Cardiac septum (tissue), 1 donor: ENCODE measurements at places on chromosomes 5 and 9. TPM values are rescaled to one million over a fixed set of nuclear protein-coding genes. Genes with fewer than 3 reads are reported as not detected.

PDE6A gene
- total RNA-seq: 0.13 TPM

IL13 gene
- total RNA-seq: not detected

DMAC1 gene
- 99.8 TPM for total RNA-seq

PTPN3 gene
- 17.4 TPM for total RNA-seq

SLC34A3 gene
- not detected for total RNA-seq

MCTP1 gene
- 11.5 TPM for total RNA-seq

PTGES gene
- 1.1 TPM for total RNA-seq

PCDHGA6 gene
- 11.5 TPM for total RNA-seq

CSF1R gene
- total RNA-seq: 11.9 TPM

HACD4 gene
- total RNA-seq: 0.65 TPM

N4BP3 gene
- total RNA-seq: 2.0 TPM

DNA sequence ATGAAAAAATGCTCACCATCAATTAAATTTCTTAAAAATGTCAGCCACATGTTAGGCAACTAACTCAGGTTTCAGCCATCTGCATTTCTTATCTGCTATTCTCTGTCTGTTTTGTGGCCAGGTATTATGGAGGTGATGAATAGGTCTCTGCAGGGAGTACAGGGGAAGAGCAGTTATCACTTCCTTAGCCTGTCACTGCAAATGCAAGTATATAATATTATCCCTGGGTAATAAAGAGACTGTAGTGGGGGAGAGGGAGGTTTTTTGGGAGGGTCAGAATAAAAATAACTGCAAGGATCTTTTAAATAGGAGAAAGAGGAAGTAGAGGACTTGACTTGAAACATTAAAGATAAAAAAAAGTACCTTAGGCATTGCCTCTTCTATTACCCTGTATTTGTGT lies 49.6 kb upstream of the PTGER4 start:
- no peak for DNase-seq

DNA sequence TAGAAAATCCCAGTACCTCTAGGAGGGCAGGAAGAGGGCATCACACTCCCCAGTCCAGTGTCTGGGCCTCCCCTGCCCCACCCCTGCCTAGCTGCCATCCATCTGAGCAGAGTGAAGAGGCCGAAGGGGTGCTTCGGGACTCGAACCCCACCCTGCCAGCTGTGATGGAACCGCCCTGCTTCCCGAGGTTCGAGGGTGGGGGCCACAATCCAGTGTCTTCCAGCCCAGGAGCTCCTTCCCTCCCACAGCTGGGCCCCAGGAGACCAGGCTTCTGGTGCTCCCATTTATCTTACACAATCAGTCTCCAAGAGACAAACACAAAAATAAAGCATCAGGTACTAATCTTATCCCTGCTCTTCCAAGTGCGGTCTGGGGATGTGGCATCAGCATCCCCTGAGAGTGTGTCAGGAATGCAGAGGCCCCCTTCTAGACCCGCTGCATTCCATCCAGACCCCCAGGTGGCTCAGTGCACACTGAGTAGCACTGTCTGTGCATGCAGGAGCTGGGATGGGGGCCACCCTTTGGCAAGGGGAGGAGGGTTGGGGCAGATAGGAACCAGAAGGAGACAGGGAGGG lies 122.8 kb upstream of the TBC1D2 start:
- no peak for DNase-seq

DNA sequence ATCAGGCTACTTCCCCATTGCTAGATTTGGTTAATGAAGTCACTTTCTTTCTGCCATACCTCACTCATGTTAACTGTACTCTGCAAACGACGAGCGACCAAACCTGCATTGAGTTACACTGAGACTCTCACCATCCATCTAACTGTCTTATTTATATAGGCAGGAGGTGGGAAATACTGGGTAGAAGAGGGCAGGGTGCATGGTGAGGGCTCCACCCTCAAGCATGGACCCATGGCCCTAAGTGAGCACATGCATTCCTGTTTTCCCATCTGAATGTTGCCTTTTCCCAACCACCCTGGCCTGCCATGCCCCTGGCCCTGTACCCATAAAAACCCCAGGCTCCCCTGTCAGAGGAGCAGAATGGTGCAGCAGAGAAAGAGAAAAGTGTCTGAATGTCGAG lies 52.7 kb upstream of the IL6ST start:
- no peak for DNase-seq

DNA sequence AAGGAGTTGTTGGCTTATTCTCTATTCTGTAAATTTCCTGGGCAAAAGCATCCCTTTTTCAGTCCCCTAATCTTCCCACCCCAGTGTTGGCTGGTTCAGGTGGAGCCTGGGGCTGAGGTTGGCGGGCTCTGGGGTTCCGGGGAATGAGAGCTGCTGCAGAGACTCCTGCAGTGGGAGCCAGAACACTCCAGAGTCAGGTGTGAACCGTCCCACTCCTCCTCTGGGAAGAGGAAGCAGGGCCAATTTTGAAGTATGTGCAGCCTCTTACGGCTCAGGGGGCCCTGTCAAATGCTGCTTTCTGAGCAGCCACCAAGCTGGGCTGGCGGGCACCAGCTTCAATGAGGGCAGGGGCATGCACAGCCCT lies 42.8 kb downstream of the JADE2 start:
- DNase-seq: no peak

DNA sequence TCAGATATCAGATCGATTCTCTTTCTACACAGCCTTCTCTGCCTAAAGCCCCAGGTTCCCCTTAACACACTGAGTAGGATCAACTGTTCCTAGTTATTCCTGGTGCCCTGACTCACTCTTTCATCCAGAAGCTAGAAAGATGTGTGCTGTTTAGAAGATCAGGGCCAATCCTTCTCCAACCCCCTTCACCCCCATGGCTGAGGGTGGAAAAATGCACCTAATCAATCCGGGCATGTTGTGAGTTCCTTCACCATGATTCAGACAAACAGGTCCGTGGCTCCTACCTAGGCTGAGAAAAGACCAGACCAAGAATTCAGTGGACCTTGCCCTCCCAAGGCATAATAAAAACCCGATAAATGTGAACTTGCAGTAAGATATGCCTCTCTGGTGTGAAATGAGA lies 85.4 kb upstream of the EQTN start:
- no peak for DNase-seq

- no peak for DNase-seq
Measured at GRCh38 chr5:134174841-134175839, 1.6 kb downstream of the SKP1 start.

- DNase-seq: no peak
Measured at GRCh38 chr5:107570181-107570580, 100.6 kb downstream of the EFNA5 start.

- DNase-seq: peak; percentile 79
Measured at GRCh38 chr5:159051421-159052282, 48.1 kb downstream of the EBF1 start.

DNA sequence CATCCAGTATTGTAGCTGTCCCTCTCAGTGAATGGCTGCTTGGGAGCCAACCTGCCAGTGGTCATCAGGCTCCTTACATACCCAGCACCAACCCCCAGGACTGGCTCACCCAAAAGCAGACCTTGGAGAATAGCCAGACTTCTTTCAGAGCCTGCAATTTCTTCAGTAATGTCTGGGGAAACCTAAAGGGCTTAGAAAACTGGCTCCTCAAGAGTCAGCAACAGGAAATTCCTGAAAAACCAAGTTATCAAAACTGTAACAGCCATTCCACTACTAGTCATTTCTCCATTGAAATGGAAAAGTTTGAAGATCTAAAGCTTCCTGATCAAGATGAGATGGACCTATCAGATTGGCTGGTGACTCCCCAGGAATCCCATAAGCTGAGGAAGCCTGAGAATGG lies 12.3 kb upstream of the STING1 start:
- DNase-seq: no peak

DNA sequence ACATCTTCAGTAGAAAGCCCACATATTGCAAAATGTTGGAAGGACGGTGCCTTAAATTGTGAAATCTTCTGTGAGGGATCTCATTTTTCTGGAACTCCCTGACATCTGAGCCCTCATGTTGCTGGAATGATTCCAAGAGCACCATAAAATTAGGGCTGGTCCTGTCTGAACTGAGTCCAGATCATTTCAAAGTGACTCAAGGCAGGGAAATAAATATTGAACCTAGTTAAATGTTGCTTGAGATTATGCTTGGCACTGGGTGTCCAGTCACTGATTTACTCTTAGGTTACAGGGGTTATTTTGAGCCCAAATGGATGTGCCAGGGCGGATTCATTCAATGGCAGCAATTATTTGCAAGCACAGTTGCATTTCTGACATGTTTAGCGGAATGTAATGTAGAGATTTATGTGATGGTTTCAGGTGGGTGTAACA lies 437.0 kb downstream of the PIK3R1 start:
- DNase-seq: no peak

DNA sequence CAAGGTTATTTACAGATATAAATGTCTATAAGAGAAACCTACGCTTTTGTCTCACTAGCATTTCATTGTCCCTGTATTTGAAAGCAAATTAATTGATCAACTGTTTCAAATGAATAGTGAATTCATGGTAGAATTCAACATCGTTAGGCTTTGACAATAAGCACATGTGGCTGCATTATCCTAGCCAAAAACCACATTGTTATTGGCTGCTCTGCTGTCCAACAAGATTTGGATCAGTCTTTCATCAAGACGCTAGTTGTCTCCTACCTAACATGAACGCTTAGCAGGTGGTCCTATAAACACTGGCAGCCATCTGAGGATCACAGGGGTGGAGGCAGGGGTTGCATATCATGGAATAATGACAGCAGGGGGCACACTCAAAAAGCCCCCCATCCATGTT lies 455.0 kb downstream of the CTNND2 start:
- no peak for DNase-seq

- DNase-seq: no peak
Measured at GRCh38 chr9:96152550-96152949, 149.4 kb downstream of the HSD17B3 start.

DNA sequence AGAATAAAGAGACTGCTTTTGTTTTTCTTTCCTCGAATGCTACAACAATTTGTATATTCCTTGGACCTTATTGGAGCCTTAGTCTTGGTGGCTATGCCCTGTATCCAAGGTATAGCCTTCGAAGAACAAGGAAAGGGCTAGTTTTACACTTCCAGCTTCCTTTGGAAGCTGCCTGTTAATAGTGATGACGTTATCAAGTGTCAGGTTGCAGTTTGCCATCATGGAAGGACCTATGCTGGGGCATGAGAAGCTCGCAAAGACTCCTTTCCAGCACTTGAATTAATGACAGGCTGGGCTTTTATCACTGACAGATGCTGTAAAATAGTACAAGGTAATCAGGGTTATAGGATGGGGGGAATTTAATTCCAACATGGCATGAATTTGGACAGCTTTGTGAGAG lies 157.9 kb downstream of the KDM4C start:
- DNase-seq: no peak

- DNase-seq: no peak
Measured at GRCh38 chr5:36007366-36007765, 16.2 kb upstream of the UGT3A1 start.

GRCh38 chr9:120299785-120300184 lies 280.2 kb downstream of the CDK5RAP2 start:
- DNase-seq: no peak

- DNase-seq: no peak
Measured at GRCh38 chr9:99391937-99392594, 170.0 kb downstream of the SEC61B start.

DNA sequence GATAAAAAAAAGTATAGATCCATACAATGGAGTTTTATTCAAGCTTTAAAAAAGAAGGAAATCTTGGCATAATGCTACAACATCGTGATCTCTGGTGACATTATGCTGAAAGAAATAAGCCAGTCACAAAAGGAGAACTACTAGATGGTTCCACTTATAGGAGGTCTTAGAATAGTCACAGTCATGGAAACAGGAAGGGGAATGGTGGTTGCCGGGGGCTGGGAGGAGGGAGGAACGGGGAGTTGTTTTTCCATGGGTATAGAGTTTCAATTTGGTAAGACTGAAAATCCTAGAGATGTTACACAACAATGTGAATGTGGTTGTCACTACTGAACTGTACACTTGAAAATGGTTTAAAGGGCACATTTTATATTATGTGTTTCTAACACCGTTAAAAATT lies 94.5 kb downstream of the CFAP90 start:
- no peak for DNase-seq

GRCh38 chr5:59489551-59489950 lies 404.0 kb downstream of the PDE4D start:
- no peak for DNase-seq

- DNase-seq: peak; percentile 80
Measured at GRCh38 chr5:90529939-90530677, 724 bp upstream of the LYSMD3 start.

DNA sequence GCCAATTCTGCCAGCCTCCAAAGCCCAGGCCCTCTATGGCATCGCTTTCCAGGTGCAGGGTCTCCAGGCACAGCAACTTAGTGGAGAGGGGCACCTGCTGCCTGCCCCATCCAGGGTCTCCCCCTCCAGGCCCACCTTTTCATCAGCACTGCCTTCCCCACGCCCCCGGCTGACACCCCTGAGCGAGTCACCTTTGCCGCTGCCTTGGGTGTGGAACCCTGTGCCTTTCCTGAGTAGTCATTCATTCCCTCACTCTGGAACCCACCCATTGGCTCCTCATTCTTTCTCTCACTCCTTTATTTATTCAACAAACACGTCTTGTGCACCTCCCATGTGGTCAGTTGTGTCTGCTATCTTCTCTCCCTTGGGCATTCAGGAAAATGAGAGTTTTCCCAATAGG lies 14.5 kb upstream of the RPL26L1 start:
- no peak for DNase-seq

GRCh38 chr5:101404531-101404930 lies 501.4 kb upstream of the ST8SIA4 start:
- no peak for DNase-seq

DNA sequence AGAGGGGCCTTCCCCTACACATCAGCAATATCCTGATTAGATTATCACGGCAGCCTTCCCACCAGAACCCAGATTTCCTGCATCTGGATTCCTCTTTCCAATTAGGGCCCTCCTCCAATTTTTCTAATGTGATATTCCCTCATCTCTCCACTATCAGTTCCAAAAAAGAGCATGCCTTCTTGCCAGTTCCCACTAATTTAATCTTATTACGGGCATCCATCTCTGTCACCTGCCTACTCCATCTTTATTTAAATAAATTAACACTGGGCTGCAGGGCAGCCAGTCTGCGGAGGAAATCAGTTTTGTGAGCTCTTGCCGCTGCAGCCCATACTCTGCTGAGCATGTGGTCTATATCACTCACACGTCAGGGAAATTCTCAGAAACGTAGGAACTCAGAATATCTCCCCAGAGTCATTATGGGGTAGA lies 16.6 kb upstream of the FBP2 start:
- no peak for DNase-seq

- DNase-seq: no peak
Measured at GRCh38 chr5:80759866-80760577, 105.2 kb upstream of the DHFR start.

- DNase-seq: no peak
Measured at GRCh38 chr5:74978345-74978744, 74.0 kb downstream of the GCNT4 start.

DNA sequence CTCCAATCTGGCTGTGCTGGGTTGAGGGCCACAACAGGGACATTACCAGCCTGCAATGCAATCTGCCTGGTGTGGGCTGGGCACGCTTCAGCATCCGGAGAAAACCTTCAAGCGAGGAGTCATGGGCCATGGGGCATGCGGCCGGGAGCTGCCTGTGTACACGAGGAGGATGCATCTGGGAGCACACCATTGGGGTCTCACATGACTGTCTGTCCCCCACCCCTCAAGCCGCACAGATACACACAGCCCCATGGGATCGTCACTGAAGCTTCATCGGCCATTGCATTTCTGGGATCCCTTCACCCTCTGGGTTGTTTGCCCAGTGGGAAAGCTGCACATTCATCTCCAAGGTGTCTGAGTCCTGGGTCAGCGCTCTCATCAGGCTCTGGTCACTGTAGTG lies 9.9 kb downstream of the LCN1 start:
- no peak for DNase-seq
